T-helper 2 cell (primary cell): ENCODE measurements at places on chromosomes 13 and 19.
A peak's percentile ranks its signal among the peaks of the same experiment; 100 is the strongest.

- DNase-seq, result no peak
Observed at GRCh38 chr13:36819739-36820090, 693 bp downstream of the RFXAP start.

DNA sequence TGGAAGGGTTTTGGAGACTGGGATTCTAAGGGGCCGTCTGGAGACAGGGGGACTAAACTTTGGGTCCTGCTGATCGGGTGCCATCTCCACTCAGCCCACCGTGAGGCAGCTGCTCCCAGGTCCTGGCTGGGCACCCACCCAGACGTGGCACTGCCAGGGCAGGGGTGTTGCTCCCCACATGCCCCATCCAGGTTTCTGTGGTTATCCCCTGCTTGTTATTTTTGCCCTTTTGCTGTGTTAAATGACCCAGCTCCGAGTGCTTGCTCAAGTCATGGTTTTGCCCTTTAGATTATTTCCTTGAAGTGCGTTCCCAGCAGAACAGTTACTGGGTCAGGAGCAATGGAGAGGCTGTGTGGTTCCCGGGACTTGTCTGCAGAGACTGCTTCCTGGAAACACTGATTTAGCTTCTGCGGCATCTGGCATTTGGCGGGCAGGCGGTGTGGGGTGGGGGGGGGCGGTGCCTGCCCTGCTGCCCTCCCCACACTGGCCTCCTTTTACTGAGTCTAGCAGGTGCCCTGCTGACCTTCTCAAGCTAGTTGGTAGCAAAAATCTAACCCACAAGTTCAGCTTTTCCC, 1.9 kb downstream of the RAB11B start:
- no peak for DNase-seq

DNA sequence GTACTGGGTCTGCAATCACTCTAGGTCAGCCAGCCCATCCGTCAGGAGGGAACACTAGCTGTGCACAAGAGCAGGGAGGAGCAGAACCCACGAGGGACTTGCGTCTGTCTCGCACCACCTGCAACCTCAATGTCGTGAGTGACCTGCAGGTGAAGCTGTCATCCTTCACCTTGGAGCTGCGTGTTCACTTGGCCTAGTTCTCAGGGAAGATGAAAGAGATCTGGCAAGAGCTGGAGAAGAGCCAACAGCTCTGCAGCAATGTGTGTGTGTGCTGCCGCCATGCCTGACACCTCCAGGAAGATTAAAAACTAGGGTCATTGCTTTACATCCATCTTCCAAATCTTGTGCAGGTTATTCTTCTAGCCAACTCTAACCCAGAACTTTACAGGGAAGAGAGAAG, 117.6 kb upstream of the MRI1 start:
- no peak for DNase-seq

DNA sequence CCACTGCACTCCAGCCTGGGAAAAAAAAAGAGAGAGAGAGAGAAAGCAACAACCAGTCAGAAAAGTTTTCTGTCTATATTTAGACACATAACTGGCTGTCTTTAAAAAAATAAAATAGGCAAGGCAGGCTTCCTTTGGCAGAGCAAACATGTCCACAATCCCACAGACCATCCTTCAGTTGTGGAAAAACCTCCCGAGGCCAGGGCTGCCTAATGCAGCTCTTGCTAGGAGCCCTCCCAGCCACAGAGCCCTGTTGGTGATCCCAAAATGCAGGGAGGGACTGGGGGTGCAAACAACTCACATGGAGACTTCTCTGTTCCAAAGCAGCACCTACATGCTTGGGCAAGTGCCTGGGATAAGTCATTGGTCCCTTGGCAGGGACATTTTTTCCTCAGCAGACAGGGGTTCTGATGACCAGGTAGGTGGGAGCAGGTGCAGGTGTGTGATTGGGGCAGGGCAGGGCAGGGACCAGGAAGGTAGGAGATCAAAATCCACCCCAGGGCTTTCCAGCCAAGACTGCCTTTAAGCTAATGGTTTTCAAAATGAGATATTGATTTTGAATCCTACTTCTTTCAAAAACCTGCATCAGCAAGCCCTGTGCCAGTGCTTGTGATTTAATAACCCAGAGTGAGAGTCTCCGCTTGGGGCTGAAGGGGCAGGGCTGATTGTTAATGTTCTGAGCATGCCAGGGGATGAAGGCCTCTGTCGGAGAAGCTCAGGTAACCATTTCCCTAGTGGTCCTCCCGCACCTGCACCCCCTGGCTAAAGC, 178.5 kb downstream of the USP12 start:
- DNase-seq, result no peak

DNA sequence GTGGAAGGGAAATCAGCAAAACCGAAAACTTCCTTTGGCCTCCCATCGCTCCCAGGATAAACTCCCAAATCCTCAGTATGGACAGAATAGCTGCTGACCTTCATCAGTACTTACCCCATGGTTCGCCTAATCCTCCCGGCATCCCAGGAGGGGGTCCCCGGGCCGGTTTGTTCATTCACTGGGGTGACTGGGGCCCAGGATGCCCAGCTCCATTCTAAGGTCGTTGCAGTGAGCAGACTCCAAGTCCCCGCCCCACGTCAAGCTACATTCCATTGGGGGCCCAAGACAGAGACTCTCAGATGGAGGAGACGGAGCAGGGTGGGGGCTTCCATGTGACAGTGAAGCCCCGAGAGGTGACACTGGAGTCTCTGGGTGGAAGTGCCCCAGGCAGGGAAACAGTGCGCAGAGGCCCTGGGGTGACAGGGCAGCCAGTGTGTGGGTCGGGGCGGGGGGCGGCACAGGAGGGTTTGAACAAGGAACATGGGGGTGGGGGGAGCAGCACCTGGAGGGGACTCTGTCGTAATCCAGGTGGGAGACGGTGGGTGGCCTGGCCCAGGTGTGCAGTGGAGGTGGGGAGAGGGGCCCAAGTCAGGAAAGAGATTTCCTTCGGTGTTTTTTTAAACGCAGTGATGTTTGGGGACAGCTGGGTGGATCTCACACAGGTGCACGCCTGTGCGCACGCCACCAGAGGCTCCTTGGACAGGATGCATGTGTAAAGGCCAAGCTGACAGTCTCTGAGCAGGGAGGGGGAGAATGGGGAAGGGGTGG, 5.1 kb downstream of the SSBP4 start:
- no peak for DNase-seq

DNA sequence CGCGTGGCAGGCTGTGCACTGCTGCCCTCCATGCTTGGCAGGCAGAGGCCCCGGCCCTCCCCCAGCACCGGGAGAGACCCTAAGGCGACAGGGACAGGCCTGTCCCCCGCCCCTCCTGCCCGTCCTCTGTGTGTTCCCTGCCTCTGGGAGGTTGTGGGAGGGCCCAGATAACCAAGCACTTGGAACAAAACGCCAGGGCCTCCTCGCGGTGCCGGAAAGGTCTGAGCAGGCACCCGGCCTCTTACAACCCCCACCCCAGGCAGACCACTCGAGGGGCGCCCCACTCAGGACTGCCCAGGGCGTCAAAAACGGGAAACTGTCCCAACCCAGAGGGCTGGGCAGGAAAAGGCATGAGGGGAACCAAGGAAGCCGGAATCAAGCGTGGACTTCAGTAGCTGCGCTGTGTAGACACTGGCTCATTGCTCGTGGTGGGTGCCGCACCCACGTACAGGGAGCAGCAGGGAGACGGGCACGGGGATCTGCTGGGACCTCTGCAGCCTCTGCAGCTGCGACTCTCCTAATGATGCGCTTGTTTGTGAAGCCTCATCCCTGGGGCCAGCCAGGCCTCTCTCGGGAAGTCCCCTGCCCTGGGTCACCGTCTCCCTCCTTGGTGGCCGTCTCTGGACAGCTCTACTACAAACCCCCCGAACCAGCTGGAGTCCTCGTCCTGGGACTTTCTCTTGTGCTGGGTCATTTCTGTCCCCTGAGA, 20.0 kb downstream of the GNA11 start:
- DNase-seq, result no peak

DNA sequence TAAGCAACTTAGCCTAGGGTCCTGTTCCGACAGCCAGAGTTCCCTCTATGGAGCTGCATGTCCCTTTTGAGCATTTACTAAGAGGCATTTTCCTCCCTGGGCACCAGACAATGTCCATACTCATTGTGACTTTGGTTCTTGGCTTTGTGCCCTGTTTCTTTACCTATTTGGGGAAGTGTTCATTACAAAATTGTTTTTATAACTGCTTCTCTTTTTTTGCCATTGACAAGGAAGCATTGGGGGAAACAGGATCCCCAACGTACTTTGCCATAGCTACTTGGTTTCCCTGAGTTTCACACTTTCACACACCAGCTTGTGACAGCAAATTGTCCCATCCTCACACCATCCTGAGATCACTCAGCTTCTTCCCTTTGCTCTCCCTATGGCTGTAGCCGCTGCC, 81.1 kb upstream of the SIAH3 start:
- no peak for DNase-seq

DNA sequence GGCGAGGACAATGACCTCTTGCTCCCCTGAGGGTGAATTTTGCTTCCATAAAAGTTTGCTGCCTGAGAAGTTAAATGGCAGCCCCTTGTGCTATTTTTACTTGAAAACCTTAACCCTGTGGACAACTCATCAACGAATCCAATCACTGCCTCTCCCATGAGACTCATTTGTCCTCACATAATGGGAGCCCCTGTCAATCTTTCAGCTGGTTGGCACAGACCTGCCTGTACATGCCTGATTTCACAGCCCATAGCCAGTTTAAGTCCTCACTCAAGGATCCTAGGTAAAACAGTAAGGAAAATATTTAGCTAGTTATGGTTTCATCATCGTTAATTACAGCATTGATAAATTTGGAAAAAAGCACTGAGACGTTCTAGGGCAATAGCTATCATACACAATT, 207.4 kb downstream of the NHLRC3 start:
- no peak for DNase-seq

GRCh38 chr19:18284712-18285360, 3.4 kb upstream of the JUND start:
- DNase-seq, result no peak

DNA sequence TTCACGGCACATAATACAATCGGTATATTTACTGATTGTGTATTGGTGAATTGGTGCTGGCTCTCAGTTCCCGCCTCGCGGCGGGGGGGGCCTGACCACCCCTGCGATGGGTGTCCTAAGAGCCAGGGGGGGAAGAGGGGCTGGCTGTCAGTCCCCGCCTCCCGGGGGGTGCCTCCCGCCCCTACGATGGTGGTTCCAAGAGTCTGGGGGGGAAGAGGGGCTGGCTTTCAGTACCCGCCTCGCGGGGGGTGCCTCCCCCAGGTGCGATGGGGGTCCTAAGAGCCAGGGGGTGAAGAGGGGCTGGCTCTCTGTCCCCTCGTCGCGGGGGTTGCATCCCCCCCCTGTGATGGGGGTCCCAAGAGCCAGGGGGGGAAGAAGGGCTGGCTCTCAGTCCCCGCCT, 2321.8 kb upstream of the PCDH20 start:
- DNase-seq, result no peak

DNA sequence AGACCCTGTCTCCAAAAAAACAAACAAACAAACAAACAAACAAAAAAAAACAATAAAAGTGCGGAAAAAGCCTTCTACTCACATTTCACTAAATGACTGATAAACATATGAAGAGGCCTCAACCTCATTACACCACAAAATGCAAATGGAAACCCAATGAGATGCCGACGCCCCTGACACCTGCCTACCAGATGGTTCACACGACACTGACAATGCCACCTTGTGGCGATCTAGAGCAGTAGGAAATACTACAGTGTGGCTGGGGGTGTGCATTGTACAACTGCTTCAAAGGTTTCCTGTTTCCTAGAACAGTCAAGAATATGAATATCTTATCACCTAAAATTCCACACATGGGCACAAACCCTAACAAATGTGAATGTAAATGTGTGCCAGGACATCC, 14.0 kb downstream of the SCGB2B2 start:
- DNase-seq, result peak; percentile 62

DNA sequence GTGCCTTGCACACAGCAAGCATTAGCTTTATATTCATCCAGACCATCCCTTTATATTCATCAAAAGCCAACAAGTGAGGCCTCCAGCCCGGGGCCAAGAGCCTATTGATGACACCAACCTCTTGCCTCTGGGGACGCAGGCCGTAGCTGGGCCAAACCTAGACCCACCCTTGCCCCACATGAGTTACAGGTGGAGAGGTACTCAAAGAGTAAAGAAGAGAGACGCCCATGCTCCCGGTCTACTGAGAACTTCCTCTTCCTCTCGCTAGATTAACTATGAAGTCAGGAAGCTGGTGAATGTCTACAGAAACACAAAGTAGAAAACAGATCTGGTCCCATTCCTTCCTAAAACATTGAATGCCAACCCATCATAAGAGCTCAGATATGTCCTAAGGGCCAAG, 3.8 kb upstream of the MLNR start:
- DNase-seq, result no peak

DNA sequence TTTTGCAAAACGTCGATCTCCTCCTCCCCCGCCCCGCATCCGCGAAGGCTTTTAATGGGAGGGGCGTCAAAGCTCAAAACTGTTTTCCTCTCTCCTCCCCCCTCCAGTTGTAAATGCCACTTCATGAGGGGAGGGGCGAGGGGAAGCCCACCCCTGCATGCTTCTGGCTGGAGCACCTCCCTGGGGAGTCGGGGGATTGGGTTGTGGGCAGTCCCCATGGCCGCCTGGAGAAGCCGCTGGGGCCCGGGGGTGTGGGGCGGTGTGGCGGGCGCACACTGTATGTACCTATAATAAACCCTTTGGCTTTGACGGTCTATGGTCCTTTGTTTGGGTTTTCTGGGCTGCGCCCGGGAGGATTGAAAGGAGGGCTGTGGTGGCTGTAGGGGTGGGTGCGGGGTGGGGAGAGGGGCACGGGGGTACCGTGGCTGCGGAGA, 505 bp upstream of the SHKBP1 start:
- DNase-seq, result no peak

- no peak for DNase-seq
Observed at GRCh38 chr19:7460562-7460966, 28.3 kb downstream of the PEX11G start.

DNA sequence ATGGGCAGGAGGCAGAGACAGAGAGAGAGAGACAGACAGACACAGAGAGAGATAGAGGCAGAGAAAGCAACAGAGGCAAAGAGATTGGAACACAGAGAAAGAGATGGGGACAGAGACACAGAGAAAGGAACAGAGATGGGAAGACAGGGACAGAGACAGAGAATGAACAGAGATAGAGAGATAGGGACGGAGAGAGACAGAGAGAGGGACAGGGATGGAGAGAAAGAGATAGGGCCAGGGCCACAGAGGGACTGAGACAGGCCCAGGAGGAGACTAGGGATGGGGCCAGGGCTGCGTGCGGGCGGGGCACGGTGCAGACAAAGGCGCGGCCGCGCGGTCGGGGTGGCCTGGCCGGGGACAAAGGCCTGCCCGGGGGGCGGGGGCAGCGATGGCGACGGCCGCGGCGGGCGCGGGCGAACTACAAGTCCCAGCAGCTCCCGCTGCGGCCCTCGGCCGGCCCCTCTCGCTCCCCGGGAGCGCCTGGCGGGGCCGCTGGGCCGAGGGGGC, at the start of gene ZNF358:
TSS of gene ZNF358 (plus strand) at position 459 of the 507 bp plus-strand sequence. CDS start 3,140 bp downstream, outside the sequence.
- peak; percentile 65 for DNase-seq

- DNase-seq, result no peak
Observed at GRCh38 chr13:110369400-110369799, 62.3 kb downstream of the COL4A2 start.

- no peak for DNase-seq
Observed at GRCh38 chr13:32228330-32229041, 86.7 kb downstream of the ZAR1L start.

GRCh38 chr13:94495806-94496205, 16.3 kb upstream of the DCT start:
- no peak for DNase-seq
